ENCODE measurements at places on chromosomes 1 and 21. TPM values are rescaled to one million over a fixed set of nuclear protein-coding genes. Genes with fewer than 3 reads are reported as not detected.

The ZC3H12A gene
- 10.4 TPM for total RNA-seq

The DLGAP3 gene
- total RNA-seq: 1.5 TPM

The ARPC5 gene
- total RNA-seq: 129 TPM

The LENEP gene
- total RNA-seq: not detected

The IQCC gene
- total RNA-seq: 5.1 TPM

The RUNX3 gene
- total RNA-seq: 0.47 TPM

The FBXO42 gene
- 23.3 TPM for total RNA-seq

The CYYR1 gene
- 21.1 TPM for total RNA-seq

The EEIG2 gene
- 23.4 TPM for total RNA-seq

The ERICH3 gene
- total RNA-seq: 0.12 TPM

The SNRPE gene
- total RNA-seq: 48.2 TPM

The KRTAP21-2 gene
- not detected for total RNA-seq

The TNFSF4 gene
- 1.8 TPM for total RNA-seq

The NR5A2 gene
- total RNA-seq: 2.2 TPM

The CFAP107 gene
- total RNA-seq: 0.12 TPM

The CD1E gene
- total RNA-seq: 0.82 TPM

The KRTAP8-1 gene
- total RNA-seq: not detected

The GJA9 gene
- not detected for total RNA-seq

The SPTA1 gene
- total RNA-seq: 22.7 TPM

The ADAMTS1 gene
- total RNA-seq: 148 TPM

The ATF3 gene
- total RNA-seq: 36.6 TPM
